Stimulated activated CD8-positive, alpha-beta memory T cell treated with anti-CD3 and anti-CD28 coated beads, Interleukin-7, amount 100 ng/mL, for 48 hours (primary cell): ENCODE measurements at places on chromosomes 6 and 20.

DNA sequence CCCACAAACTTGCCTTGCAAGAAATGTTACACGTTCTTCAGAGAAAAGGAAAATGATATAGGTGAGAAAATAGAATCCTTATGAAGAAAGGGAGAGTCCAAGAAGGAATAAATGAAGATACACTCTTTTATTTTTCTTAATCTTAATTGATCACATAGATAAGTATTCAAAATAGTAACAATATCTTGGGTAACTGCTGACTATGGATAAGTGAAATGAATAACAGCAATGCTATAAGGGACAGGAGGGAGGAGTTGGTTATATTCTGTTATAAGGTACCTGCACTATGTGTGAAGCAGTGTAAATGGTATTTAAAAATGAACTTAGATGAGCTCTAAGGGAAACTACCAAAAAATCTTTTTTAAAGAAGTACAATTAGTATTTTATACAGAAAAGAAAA, 38.3 kb downstream of the RANBP9 start:
- no peak for DNase-seq

- DNase-seq = peak; percentile 25
These were observed 139.1 kb downstream of the KIF16B start for GRCh38 chr20:16434062-16434664.

GRCh38 chr20:61564628-61565027, 312.6 kb downstream of the CDH4 start:
- DNase-seq = no peak

GRCh38 chr6:136148051-136148450, 102.1 kb downstream of the MTFR2 start:
- no peak for DNase-seq
